ENCODE measurements at places on chromosomes 7 and 10.

DNA sequence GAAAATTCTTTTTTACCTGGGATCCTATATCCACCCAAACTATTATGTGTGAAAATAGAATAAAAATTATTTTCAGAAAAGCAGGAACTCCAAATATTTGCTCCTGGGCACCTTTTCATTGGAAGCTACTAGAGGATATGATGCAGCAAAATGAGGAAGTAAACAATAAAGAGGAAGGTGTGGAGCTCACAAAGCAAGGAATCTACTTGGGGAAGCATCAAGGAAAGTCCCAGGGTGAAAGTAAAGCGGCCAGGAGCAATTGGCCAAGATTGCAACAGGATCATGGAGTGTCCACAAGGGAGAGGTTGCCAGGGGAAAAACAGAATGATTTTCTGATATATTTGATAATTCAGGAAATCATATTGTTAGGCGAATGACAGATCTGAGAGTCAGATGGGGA is 80.8 kb downstream of the CARD11 start:
- no peak for DNase-seq

GRCh38 chr7:136894789-136895188 is 26.3 kb downstream of the CHRM2 start:
- no peak for DNase-seq

GRCh38 chr7:131161103-131161502 is 166.6 kb upstream of the MKLN1 start:
- no peak for DNase-seq

DNA sequence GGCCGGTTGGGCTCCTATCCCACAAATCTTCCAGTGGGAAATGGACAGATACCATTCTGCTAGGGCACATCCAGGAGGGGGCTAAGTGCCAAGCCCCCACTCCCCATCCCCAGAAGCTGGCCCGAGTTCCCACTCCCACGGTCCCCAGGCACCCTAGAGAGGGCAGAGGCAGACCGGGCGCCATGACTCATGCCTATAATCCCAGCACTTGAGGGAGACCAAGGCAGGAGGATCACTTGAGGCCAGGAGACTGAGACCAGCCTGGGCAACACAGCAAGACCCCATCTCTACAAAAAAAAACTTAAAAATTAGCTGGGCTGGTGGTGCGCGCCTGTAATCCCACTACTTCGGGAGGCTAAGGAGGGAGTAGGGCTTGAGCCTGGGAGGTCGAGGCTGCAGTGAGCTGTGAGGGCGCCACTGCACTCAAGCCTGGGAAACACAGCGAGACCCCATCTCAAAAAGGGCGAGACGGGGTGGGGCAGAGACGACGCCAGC is 870 bp downstream of the GNA12 start:
- no peak for DNase-seq

- DNase-seq = no peak
Measured at GRCh38 chr10:12332572-12333379, 16.6 kb upstream of the CAMK1D start.

DNA sequence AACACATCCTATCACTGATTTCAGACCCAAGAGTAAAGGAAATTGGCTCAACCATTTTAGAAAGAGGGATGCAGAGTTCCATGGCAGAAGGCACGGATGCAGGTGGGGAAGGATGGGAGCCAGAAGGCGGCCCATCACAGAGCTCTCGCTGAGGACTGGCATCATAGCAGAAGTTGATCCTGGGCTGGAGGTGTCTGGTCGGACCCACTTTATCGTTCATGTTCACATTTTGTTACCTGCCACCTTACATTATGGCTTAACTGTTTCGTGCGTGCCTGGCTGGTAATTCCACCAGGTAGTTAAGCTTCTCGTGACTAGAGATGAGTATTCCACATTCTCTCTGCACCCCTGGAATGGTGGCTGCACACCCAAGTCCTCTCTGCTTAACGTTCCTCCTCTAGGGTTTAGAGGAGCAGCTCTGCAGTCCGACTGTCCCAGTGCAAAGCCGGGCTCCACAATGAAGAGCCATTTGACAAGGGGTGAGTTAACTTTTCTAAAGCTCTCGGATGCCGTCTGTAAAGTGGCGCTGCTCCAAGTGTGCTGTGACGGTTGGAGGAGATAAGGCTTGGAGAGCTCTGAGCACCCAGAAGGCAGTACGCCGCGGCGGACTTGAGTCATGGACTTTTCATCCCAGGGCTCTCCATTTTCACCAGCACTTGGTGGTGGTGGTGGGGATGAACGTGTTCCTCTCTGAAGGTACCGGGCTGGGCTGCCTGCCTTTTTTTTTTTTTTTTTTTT is 157.1 kb upstream of the SHH start:
- peak; percentile 45 for DNase-seq
